Iris pigment epithelial cell (primary cell): ENCODE measurements at places on chromosomes 6 and 20.

- no peak for DNase-seq
Measured at GRCh38 chr6:85714893-85715530, 72.3 kb upstream of the SYNCRIP start.

DNA sequence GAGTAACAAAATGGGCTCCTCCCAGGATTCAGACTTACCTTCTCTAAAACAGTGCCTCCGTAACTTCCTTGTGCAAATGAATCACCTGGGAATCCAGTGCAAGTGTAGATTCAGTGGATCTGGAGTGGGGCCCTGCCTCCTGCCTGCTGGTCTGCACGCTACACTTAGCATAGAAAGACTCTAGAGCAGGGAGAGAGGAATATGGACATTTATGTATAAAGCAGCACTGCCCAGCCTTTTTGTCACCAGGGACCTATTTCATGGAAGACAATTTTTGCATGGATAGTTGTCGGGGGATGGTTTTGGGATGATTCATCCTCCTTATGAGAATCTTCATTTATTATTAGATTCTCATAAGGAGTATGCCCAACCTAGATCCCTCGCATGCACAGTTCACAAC, 42.3 kb upstream of the L3MBTL3 start:
- DNase-seq = no peak

DNA sequence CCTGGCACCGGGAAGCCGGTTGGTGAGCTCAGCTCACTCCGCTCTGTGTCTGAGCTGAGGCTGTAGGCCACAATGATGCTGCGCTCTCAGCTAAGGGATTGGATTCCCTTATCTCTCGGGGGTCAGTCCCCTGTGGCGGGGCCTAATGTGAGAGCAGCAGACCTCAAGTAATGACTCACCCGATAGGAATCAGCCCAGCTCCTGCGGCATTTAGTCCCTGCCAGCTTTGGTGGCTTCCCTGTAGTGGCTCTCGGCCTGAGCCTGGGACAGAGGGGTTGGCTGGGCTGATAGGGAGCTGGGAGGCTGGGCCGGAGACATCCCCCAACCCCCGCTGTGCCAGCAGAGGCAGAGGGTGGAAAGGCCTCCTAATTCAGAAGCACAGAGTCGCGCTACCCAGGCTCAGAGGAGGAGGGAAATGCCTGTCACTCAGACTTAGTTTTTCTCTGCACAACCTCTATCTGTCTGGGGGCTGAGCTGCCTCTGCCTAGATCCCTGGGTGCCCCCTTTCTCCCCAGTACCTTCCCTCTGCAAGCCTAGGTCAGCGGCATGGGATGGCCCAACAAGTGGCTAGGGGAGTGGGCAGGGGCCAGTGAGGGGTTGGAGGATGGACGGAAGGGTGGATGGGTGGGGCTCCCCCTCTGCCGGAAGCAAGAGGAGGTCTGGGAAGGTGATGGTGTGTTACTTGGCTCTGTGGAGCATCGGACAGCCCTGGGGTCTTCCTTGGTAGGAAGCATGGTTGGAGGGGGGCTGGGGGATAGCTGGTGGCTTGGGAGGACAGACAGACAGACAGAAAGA, 92.2 kb downstream of the CDH22 start:
- DNase-seq = peak; percentile 52

DNA sequence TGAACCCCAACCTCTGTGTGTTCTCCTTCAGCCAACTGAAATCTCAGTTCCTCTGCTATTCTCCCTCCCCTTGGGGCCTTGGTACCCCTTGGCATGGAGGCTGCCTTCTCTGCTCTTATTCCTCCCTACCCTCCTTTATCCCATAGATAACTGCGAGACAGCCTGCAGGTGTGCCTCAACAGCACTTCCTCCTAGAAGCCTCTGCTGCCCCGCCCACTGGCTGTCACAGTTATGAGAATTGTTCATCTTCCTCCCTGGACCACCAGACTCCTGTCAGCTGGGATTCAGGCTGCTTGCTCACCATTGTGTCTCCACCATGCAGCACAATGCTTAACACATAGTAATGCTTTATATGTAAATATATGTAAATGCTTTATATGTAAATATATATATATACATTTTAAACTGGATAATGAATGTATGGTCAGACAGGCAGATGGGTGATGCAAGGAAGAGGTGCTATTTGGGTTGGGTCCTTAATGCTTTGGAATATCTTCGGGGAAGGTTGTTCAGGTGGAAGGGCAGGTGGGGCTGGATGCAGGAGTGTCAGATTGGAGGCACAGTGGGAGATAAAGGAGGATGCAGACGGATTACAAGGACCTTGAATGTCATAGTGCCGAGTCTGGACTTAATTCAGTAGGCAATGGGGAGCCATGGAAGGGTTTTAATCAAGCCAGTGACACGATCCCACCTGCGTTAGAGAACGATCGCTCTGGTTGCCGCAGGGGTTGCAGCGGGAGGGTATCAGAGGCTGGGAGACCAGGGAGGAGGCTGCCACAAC, 4.9 kb downstream of the CDH22 start:
- DNase-seq = no peak

- no peak for DNase-seq
Measured at GRCh38 chr6:126926926-126927325, 191.5 kb upstream of the RSPO3 start.

DNA sequence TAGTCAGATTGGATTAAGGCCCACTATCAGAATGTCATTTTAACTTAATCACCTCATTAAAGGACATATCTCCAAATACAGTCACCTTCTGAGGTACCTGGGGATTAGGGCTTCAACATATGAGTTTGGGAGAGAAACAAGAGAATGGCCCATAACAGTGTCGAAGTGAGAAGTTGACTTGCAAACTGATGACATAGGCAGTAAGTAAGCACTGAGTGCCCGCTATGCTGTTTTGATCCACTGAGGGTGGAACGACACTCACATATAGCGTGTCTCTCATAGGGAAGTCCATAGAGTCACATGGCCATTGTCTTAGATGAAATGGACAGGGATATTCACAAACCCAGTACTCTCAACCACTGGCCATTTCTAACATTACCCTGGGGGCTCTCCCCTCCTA, 264.2 kb downstream of the SAMD5 start:
- no peak for DNase-seq

- no peak for DNase-seq
Measured at GRCh38 chr6:37432590-37432915, 468 bp upstream of the CMTR1 start.

- DNase-seq = no peak
Measured at GRCh38 chr20:20426655-20426907, 58.7 kb downstream of the INSM1 start.

GRCh38 chr6:98920904-98921431, 26.8 kb downstream of the FBXL4 start:
- DNase-seq = peak; percentile 20

DNA sequence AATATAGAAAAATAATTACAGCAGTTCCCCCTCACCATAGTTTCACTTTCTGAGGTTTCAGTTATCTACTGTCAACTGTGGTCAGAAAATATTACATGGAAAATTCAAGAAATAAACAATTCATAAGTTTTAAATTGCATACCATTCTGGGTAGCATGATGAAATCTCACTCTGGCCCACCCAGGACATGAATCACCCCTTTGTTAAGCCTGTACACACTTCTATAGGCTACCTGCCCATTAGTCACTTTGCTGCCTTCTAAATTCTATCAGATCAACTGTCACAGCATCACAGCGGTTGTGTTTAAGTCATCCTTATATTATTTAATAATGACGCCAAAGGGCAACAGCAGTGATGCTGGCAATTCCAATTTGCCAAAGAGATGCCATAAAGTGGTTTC, 140.3 kb upstream of the RUNX2 start:
- peak; percentile 93 for DNase-seq
